ENCODE measurements at places on chromosomes 7 and 10. TPM values are rescaled to one million over a fixed set of nuclear protein-coding genes. Genes with fewer than 3 reads are reported as not detected.

Gene LRRD1
- not detected for total RNA-seq

Gene RAB19
- total RNA-seq: not detected

Gene CYP2C8
- 0.14 TPM for total RNA-seq

Gene HOXA4
- not detected for total RNA-seq

Gene TSPAN12
- 2.9 TPM for total RNA-seq

Gene GRID1
- total RNA-seq: not detected

Gene TMEM196
- not detected for total RNA-seq

Measured in airway epithelial cell (primary cell).